Activated T-cell treated with anti-CD3 and anti-CD28 coated beads, Interleukin-2, amount 50 U/mL, for 72 hours (primary cell): ENCODE measurements at places on chromosomes 6 and 20. TPM values are rescaled to one million over a fixed set of nuclear protein-coding genes. Genes with fewer than 3 reads are reported as not detected.

The RBBP8NL gene
- total RNA-seq: not detected

The DNAH8 gene
- total RNA-seq: 0.02 TPM

The PHACTR1 gene
- 0.05 TPM for total RNA-seq

The ENPP1 gene
- 1.2 TPM for total RNA-seq

The OTOR gene
- not detected for total RNA-seq

The PKHD1 gene
- total RNA-seq: 0.02 TPM

The USP49 gene
- 14.8 TPM for total RNA-seq

The MAFB gene
- 0.19 TPM for total RNA-seq
